ENCODE measurements at places on chromosomes 1 and 21. TPM values are rescaled to one million over a fixed set of nuclear protein-coding genes. Genes with fewer than 3 reads are reported as not detected.

The KCNE2 gene
- 1.7 TPM for total RNA-seq

- no peak for DNase-seq
Observed at GRCh38 chr1:204031098-204031710, 41.7 kb upstream of the SOX13 start.

The U2AF1 gene
- total RNA-seq, result 43.0 TPM

GRCh38 chr1:48469616-48470480 is 2.2 kb downstream of the SPATA6 start:
- peak; percentile 79 for DNase-seq

GRCh38 chr1:24203404-24203803 is 16.3 kb upstream of the IFNLR1 start:
- no peak for DNase-seq

DNA sequence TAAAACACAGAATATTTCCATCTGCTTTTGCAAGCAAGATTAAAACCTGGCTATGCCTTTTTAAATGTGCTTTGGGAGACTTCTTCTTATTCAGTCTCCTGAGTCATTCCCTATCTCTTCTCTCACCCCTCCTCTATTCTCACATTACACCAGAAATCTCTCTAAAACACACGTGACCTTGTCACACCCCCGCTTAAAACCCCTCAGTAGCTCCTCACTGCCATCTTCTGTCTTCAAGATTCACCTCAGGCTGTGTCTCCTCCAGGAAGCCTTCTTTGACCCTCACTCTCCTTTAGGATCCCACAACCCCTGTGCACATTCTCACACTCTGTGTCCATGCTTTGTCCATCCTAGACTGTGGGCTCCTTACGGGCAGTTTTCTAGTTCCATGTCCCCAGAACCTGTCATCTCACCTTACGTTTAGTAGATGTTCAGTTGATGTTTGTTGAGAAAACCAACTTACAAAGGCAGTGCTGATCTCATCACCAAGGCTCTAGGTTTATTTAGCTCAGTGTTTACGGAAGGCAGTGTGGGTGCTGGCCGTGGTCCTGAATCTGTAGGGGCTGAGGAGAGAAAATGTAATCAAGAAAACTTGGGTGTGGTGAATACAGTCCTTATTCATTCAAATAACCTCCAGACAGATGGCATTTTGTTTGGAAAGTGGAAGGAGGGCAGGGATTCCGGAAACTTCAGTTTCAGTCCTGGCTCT is 143.5 kb downstream of the DMRTA2 start:
- DNase-seq, result no peak

DNA sequence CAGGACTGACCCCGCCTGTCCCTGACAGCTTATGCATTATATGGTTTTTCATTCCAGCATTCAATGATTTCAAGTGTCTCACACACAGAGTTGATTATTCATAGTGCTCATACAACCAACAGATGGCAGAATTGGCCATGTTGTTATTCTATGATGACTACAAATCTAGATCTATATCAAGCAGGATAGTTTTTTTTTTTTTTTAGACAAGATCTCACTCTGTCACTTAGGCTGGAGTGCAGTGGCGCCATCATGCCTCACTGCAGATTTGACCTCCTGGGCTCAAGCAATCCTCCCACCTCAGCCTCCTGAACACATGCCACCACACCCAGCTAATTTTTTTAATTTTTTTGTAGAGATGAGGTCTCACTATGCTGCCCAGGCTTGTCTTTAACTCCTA is 40.1 kb upstream of the LRRC8D start:
- no peak for DNase-seq

DNA sequence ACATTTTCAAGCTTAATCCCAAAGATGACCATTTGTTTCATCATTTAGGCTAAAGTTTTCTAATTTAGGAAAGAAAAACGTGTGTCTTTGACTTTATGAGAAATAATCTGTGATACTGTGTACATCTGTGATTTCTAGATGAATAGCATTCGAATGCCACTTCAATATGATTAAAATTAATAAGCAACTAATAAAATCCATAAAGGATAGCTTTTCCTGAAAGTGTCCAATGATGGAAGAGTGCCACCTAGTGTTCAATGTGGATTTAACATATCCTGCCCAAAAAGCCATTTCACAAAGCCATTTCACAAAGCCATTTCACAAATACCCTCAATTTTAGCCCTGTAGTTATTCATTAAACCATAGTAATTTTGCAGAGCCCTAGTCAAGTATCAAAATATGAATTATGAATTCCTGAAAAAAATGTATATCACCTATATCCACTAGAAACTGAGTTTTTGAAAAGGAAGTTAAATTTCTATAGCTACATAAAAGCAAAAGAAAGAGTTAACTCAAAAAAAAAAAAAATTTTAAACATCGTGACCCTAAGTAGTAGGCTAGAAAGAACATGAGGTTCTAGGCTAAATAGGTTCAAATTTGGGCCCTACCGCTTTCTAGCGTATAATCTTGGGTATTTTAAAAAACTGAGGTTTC is 19.1 kb downstream of the NME7 start:
- no peak for DNase-seq

DNA sequence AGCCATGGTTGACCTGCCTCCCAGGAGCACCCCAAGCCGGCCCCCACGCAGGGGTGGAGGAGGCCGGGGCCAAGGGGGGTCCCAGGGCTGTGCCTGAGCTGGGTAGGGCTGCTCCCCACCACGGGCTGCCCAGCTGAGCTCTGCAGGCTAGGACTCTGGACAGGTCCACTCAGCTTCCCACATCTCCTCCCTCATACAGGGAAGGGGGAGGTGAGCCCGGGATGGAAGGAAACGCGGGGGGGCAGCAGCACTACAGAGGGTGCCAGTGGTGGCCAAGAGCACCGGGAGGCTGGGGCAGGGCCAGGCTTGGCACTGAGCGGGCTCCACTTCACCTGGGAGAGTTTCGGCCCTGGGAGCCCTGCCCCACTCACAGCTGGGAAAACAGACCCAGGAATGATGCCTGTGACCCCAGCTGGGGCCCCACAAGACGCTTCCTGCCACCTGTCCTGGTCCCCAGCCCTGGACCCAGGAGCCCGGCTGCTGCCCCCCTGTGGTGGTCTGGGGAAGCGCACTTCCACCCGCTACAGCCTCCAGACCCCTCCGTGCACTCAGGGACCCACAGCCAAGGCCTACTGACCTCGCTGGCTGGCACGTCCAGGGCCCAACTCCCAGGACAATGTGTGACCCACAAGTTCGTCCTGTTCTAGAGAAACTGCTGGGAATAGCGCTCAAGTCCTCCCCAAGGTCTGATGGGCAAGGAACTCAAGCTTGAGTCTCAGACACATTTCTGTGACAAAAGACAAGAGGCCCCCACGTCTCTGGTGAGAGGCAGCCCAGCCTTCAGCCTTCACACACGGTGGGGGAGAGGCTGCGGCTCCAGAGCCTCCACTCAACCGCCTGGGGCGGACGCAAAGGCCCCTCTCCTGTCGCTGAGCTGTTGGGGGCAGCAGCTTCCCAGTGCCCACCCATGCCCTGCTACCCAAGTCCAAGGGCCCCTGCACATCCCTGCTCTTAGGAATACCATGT is 3.0 kb downstream of the AURKAIP1 start:
- DNase-seq, result peak; percentile 92

- no peak for DNase-seq
Observed at GRCh38 chr1:169260478-169261151, 107.0 kb downstream of the NME7 start.

- no peak for DNase-seq
Observed at GRCh38 chr1:199403531-199404116, 623.9 kb upstream of the NR5A2 start.

- DNase-seq, result no peak
Observed at GRCh38 chr1:149923626-149924025, 4.0 kb downstream of the SF3B4 start.

DNA sequence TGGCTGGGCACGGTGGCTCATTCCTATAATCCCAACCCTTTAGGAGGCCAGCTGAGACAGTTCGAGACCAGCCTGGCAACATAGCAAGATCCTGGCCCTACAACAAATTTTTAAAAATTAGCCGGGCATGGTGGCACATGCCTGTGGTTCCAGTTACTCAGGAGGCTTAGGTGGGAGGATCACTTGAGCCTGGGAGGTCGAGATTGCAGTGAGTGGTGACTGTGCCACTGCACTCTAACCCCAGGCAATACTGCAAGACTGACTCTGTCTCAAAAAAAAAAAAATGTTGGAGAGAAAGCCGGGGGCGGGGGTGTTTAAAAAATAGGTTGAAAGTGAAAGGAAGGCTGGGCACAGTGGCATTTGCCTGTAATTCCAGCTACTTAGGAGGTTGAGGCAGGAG is 16.5 kb downstream of the CLDN19 start:
- no peak for DNase-seq

DNA sequence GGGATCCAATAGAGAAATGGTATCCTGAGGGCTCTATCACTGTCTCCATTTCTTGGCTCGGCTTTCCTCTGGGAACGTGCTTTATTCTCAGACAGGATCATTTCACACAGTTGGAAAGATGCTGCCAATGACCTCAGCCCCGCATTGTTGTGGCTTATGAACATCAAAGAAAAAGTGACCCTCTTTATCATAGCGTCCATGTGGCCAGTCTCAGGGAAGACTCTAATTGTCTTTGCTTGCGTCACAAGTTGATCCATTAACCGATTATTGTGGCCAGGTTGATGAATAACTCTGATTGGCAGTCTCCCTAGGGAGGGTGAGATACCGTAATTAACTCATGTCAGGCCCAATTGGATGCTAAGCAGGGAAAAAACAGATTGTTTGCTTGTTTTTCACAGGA is 10.4 kb upstream of the TMEM9 start:
- no peak for DNase-seq

The GLIS1 gene
- 0.19 TPM for total RNA-seq

The UTP11 gene
- 28.4 TPM for total RNA-seq

GRCh38 chr1:96558635-96559034 is 162.9 kb upstream of the PTBP2 start:
- no peak for DNase-seq

DNA sequence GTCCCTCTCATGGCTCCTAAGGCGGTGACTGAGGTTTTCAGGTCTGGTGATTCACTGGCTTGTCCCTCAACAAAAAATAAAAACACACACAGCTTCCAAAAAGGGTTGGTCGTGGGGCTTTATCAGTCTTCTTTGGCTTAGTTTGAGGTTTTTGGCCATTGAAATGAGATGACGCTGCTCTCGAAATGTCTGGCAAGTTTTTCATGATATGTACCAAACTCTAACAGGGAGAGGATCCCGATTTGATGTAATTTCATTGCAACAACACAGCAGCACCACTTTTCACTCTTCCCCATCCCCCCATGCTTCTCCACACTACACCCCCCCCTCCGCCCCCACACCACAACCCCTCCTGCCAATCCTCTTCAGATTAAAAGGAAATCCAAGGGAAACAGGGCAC is 187.1 kb upstream of the NFIA start:
- no peak for DNase-seq

GRCh38 chr1:32362474-32363313 is at the start of the genes FAM229A and TSSK3:
Gene FAM229A, minus strand, starts transcription at chr1:32362485. Its CDS starts 394 bp downstream, at chr1:32362091.
Gene TSSK3, plus strand, starts transcription at chr1:32362539. Its CDS starts 163 bp downstream, at chr1:32362702.
- DNase-seq, result peak; percentile 80

The OXCT2 gene
- total RNA-seq, result 1.3 TPM

DNA sequence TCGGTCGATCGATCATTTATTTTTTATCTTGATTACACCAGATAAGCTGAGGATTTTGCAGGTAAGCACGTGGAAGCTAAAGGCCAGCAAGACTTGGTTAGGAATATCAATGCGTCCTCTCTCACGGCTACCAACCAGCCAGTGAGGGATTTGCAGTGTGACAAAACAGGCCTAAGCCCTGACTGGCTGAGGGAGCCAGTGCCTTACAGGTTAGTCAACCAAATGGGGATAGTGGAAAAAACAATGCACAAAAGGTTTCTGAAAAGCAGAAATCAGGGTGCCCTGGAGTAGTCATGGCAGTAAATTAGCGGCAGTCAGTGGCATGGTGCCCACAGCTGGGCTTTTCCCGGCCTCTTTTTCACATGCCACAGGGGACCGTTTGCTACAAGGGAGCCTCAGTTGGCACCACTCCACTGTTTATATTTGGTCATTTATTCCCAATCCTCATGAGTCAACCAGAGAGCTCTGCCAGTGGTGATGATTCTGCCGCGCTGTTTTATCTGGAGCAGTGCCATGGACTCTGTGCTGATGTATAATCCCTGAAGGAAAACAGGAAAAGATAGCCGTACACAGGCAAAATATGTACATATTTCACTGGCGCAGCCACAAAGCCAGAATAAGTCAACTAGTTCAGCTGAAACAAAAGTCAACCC is 167.6 kb downstream of the RHOU start:
- peak; percentile 93 for DNase-seq

DNA sequence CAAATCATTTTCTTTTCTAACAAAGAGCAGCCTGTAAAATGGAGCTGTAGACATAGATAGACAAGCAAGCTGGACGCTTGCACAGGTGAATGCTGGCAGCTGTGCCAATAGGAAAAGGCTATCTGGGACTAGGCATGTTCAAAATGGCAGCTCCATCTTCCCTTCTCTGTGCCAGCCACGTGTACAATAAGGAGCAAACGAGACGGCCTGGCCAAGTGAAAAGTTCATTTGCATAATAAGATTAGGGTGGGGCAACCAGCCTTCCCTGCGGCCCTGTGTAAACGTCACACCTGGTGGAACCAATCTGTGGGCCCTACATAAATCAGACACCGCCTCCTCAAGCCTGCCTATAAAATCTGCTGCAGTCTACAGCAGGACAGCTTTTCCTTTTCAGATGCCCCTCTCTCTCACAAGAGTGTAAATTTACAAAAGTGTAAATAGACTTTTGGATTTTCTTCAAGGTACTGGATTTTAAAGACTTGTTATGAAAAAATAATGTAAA is 16.6 kb upstream of the EDEM3 start:
- DNase-seq, result no peak

- DNase-seq, result no peak
Observed at GRCh38 chr1:61782771-61783170, 40.5 kb downstream of the PATJ start.

DNA sequence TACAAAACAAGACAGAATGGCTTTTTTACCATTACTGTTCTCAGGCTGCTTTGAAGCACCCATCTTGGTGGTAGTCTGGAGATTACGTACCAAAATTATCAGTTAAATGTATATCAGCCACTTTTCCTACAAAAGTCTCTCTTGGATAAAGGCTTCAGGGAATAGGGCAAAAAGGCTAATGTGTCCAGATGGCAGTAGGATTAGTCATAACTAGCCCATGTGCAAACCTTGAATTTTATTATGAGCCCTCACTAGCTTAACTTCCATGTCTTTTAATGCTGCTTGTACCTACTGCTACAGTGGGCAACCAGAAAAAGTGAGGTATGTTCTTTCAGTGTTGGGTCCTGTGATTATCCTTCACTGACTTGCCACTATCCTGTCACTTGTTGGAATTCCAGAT is 51.0 kb downstream of the PLPPR4 start:
- no peak for DNase-seq

The CACYBP gene
- 69.6 TPM for total RNA-seq

The TNFRSF18 gene
- 1.1 TPM for total RNA-seq

DNA sequence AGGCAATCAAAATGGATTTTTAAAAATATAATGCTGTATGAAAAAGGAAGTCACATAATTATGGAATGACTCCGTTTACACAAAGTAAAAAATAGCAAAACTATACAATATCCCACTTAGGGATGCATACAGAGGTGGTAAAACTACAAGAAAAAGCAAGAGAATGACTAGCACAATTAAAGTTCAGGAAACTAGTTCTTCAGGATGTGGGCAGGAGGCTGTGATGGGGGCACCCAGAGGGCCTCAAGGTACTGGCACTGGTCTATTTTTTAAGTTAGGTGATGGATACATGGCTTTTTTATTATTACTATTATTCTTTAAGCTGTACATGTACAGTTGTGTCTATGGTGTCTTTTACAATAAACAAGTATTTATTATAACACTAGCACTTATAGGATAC is 1.4 kb upstream of the ZC3H12A start:
- no peak for DNase-seq
